ENCODE measurements at places on chromosomes 2 and 18.

GRCh38 chr2:144500563-144500962 lies 19.4 kb downstream of the ZEB2 start:
- no peak for DNase-seq

DNA sequence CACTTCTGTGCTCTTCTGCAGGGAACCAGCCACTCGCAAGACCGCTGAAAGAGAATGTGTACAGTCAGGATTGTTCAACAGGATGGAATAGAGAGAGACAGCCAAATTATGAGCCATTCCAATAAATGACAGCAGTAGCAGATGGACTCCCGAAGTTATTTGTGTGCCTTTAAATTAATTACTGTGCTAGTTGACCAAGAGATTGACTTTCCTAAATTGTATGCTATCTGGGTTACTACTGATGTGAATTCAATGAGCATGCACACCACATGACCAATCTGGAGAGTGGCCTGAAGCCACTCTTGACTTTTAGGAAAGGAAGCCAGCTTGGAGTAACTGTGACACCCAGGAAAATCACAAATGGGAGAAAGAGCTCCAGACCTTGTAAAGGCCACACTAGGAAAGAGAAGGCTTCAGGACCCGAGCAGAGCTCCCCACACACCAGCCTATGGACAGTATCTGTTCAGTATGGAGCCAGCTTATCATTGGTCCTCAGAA lies 52.8 kb downstream of the CHMP3 start:
- DNase-seq, result no peak

DNA sequence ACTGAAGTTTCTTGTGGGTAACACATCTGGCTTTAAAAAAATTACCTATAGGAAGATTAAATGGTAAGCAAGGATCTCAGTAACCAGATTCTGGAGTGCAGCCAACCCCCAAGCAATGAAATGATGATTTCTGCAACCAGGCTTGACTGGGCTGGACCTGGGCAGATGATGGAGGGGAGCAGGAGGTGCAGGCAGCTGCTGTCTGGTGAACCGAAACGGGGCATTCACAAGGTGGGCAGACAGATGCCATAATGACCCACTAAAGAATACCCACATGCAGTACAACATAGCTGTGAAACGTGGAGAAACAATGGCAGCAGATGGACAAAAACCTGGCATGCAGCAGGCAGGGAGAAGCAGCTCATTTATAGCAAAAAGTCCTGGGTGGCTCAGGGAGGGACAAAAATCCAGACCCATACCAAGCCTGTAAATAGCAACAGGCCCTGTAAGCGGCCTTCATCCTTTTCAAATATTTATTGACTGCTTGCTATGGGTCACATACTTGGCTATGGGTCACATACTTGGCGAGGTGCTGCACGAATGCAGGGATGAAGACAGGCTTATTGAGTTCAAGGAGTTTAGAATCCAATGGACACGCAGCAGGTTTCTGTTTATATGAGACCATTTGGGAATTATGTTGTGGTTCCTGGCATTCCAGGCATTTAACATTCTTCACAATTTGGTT lies 244.7 kb downstream of the HRH4 start:
- peak; percentile 74 for DNase-seq

DNA sequence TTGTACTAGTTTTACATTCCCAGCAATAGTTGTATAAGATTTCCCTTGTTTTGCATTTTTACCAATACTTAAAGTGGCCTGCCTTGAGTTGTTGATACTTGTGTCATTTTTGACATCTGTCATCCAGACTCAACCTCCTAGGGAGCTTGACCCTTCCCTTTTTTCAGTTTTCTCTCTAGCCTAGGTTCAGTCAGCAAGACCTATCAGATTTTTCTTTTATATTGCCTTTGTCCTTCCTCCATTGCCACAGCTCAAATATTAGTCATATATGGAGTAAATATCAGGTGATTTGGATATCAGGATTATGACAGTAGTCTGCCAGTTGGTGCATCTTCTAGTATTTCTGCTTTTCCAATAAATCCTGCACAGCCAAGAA lies 13.4 kb downstream of the CENPO start:
- no peak for DNase-seq

DNA sequence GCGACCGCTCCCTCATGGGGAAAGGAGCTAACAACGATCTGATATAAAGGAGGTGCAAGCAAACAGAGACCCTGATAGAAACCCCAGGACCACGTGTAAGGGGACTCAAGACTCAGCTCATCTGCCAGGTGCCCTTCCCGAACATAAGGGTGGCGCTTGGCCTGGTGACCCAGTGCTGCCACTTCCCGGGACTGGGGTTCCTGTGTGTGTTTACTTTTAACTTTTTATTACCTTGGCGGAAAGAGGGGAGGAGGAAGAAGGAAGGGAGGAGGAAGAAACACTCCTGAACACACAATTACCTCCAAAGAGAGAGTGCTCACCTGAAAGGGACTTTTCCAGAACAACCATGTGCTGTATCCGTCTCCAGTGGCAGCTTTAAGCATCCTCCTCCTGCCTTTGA lies 56.5 kb upstream of the EDAR start:
- DNase-seq, result no peak

DNA sequence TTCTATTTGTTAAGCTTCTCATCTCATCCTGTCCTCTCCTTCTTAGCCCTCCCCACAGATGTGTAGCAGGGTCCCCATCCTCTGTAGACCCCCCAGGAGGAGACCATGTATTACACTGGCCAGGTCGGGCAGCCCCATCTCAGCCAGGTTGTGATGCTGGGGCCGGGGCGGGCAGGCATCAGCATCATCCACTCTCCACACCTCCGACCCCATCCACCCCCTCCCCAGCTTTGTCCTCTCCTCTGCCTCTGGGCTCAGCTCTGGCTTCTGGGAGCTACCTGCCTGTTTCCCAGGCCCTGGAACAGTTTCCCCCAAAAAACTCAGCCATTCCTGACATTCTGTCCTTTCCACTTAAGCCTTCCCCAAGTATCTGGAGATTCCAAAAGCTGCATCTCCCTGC lies 49.2 kb downstream of the GBX2 start:
- no peak for DNase-seq

GRCh38 chr2:224884188-224884587 lies 158.1 kb downstream of the DOCK10 start:
- peak; percentile 84 for DNase-seq

- no peak for DNase-seq
These were observed 18.1 kb upstream of the LOXHD1 start for GRCh38 chr18:46675112-46675511.

DNA sequence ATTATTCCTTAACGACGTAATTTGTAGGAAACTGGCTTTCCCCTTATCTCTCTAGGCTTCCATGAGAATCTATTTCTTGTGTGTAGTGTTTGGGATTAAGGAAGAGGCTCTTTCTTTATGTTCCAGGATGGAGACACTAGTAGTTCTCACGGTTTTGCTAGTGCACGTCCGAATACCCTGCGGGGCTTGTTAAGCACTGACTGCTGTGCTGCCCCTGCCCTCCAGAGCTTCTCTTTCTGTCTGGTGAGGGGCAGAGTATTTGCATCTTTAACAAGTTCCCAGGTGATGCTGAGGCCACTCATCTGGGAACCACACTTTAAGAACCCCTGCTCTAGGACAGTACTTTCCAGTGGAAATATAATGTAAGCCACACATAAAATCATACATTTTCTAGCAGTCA lies 76.4 kb downstream of the SPATS2L start:
- no peak for DNase-seq

- peak; percentile 36 for DNase-seq
These were observed 441.8 kb downstream of the SETBP1 start for GRCh38 chr18:45122506-45122905.

- DNase-seq, result no peak
These were observed 5.2 kb downstream of the ERMN start for GRCh38 chr2:157320409-157320808.

- DNase-seq, result no peak
These were observed 28.4 kb upstream of the MGAT4A start for GRCh38 chr2:98759338-98759737.

GRCh38 chr2:74536166-74536950 lies 6.6 kb downstream of the HTRA2 start:
- DNase-seq, result no peak

GRCh38 chr2:180952082-180952481 lies 28.3 kb upstream of the UBE2E3 start:
- DNase-seq, result no peak

GRCh38 chr18:44836263-44836662 lies 155.6 kb downstream of the SETBP1 start:
- no peak for DNase-seq

DNA sequence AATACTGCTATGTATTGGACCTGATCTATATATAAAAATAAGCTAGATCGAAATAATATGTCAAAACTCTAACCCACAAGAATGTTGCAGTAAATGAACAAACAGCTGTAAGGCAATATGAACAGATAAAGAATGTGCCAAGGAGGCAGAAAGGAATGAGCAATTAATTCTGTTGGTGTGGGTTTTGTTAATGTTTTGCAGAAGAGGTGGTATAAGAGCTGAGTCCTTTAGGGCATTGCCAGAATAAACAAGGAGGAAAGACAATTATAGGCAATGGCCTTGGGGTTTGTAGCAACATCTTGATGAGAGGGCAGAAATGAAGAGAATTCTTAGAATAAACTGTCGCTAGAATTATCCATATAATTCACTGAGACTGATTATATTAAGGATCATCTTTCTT lies 240.9 kb upstream of the GULP1 start:
- peak; percentile 45 for DNase-seq

DNA sequence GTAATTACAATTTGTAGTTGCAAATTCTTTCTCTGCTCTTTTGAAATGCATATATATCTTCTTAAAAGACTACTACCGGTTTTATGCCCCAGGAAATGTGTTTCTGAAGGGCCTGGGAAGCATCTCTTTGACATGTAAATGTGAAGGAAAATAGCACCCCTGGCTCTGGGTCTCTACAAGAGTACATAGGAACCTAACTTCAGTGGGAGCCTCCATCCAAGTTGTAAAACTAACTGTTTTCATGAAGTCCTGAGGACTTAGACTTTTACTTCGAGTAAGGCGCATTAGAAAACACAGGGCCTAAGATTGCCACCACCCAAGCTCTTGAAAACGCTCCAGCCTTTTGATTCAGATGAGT lies 99.4 kb downstream of the CBLN2 start:
- DNase-seq, result no peak

- DNase-seq, result no peak
These were observed 89.0 kb downstream of the INSIG2 start for GRCh38 chr2:118177318-118177717.

GRCh38 chr2:225824748-225825449 lies 425.4 kb downstream of the NYAP2 start:
- no peak for DNase-seq

DNA sequence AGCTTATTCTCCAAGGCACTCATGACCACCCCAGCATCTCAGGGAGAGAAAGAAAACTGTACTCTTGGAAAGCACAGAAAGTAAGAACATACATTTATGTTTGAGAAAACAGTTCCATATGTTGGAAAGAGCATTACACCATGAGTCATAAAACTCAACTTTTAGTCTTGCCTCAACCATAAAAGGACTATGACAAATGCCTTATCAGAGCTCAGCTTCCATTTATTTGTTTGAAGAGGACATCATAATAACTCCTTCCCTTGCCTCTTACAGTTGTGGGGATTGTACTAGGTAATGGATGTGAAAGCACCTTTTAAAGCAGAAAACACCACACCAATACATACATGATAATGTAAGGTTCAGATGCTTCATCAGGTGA lies 370.8 kb downstream of the LNPK start:
- no peak for DNase-seq

DNA sequence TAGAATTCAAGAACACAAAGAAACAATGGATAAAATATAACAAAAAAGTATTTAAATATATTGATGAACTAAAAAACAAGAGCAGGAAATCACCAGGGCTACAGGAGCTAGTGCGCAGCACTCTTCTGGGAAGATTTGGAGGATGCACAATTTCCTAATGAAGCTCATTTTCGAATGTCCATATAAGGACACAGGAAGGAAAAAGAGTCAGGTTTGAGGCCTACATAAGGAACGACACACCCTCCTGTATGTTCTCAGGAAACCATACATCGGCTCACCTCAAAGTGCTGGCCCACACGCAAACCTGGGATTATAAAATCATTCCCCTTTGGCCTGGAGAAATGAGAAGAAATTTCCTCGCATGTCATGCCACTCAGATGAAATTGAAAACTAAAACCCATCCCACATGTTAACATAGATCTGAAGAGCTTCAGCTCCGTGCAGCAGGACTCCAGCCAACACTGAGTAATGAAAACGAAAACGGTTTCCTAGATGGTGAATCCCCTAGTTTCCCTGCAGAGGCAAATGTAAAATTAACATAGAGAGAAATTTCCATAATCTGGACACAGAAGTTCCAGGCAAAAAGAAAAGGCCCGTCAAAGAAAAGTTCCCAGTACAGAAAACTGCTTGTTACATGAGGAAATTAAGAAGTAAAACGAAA lies 825.8 kb downstream of the SOCS6 start:
- DNase-seq, result no peak

GRCh38 chr2:178912416-178913048 lies 105.3 kb upstream of the TTN start:
- DNase-seq, result peak; percentile 3

GRCh38 chr2:69154106-69154505 lies 141.1 kb downstream of the ANTXR1 start:
- DNase-seq, result peak; percentile 88

GRCh38 chr2:159214325-159214865 lies 72.1 kb downstream of the WDSUB1 start:
- DNase-seq, result no peak

GRCh38 chr2:16784652-16785051 lies 119.0 kb upstream of the CYRIA start:
- DNase-seq, result no peak

DNA sequence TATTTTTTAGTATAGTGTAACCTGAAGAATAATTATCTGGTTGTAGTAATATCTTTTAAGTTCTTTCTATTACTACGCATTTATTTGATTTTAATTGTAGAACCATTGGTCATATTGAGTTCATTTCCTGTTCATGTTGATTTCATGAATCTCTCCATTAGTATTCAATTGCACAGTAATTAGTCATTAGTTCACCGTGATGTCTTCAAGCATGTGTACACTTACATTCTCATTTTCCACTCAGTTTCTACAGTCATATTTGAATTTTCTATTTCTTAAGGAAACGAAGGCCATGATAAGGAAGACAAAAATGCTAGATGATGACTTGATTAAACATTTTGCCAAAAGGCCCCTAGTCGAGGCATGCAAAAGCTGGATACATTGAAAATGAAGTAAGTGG lies 333.7 kb upstream of the FANCL start:
- no peak for DNase-seq

- peak; percentile 88 for DNase-seq
These were observed 110.7 kb upstream of the OTX1 start for GRCh38 chr2:62939735-62940491.

DNA sequence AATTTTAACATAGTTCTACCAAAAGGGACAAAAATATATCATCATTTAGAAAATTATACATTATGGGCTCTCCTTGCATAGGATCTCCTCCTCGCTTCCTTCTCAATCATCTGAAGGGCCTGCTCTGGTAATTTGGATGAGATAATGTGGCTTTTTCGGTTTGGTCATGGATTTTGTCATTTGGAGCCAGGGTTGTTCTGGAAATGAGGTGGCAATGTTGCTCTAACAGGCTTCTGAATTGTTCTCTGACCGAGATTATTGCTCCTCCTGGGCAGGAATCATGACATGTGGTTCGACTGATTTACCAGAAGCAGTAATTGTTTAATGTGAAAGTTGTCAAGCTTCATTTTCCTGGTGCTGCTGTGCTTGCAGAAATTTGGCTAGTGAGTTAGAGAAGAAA lies 194.7 kb upstream of the ERBB4 start:
- DNase-seq, result no peak

Measured in AG10803 (cell line).